Progenitor cell of endocrine pancreas (in vitro differentiated cells): ENCODE measurements at places on chromosomes 6 and 20. TPM values are rescaled to one million over a fixed set of nuclear protein-coding genes. Genes with fewer than 3 reads are reported as not detected.

- no peak for DNase-seq
- peaks cover 6% of the 10 kb centered on the region for H3K27me3 ChIP-seq
- H3K4me3 ChIP-seq = peak overlapping the region; percentile 94
- no peaks in the 10 kb centered on the region for H3K36me3 ChIP-seq
- H3K4me1 ChIP-seq = peaks cover 28% of the 10 kb centered on the region
- peak overlapping the region; percentile 87 for H3K27ac ChIP-seq
Observed at GRCh38 chr20:1119128-1119505, 715 bp downstream of the PSMF1 start.

DNA sequence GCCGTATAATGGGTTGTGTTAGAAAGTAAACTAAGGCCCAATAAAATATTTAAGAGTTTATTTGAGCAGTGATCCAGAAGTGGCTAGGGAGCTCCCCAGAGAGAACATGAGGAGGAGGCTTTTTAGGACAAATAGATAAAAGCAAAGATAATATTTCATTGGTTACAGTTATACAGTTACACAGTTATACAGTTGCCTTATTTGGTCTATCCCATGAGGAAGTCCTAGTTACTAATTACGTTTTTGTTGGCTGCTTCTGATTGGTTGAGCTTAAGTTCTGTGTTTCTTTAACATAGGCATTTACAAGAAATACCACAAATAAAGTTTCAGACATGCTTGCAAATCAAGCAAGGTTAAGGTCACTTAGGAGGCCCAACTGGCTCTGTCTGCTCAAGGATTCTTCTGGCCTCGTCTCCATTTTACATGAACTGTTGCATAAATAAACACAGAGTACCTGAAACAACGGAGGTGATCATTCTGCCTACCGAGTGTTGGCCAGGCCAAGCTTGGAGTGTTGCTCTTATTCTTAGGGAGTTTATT lies 7.0 kb downstream of the UBD start:
- peaks cover 89% of the 10 kb centered on the region for H3K27me3 ChIP-seq
- peak overlapping the region; percentile 4 for H3K4me3 ChIP-seq
- no peaks in the 10 kb centered on the region for H3K36me3 ChIP-seq
- no peak for DNase-seq

DNA sequence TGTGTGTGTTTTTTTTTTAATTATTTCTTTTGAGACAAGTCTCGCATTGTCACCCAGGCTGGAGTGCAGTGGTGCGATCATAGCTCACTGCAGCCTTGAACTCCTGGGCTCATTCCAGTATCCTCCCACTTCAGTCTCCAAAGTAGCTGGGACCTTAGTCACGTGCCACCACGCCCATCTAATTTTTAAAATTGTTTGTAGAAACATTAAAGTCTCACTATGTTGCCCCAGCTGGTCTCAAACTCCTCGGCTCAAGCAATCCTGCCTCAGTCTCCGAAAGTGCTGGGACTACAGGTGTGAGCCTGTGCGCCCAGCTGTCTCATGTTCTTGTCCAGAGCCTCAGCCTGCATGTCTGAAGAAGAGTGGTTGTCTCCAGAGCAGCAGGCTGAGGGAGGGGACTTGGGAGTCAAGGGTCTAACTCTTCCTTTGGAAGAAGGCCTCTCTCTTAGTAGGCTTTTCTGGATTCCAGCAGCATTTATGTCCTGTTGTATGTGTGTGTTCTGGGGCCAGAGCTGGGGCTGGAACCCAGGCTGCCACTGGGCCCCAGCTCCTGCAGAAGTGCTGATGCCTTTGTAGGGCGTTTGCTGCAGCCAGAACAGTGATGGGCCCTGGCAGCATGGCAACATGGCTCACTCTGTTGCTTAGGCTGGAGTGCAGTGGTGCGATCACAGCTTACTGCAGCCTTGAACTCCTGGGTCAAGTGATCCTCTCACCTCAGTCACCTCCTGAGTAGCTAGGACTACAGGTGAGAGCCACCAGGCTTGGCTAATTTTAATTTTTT lies 5.4 kb downstream of the DNMT3B start:
- H3K4me3 ChIP-seq = no peak overlapping the region
- no peak for DNase-seq
- H3K4me1 ChIP-seq = peaks cover 16% of the 10 kb centered on the region
- peaks cover 9% of the 10 kb centered on the region for H3K27me3 ChIP-seq
- no peak overlapping the region for H3K27ac ChIP-seq
- no peaks in the 10 kb centered on the region for H3K36me3 ChIP-seq

DNA sequence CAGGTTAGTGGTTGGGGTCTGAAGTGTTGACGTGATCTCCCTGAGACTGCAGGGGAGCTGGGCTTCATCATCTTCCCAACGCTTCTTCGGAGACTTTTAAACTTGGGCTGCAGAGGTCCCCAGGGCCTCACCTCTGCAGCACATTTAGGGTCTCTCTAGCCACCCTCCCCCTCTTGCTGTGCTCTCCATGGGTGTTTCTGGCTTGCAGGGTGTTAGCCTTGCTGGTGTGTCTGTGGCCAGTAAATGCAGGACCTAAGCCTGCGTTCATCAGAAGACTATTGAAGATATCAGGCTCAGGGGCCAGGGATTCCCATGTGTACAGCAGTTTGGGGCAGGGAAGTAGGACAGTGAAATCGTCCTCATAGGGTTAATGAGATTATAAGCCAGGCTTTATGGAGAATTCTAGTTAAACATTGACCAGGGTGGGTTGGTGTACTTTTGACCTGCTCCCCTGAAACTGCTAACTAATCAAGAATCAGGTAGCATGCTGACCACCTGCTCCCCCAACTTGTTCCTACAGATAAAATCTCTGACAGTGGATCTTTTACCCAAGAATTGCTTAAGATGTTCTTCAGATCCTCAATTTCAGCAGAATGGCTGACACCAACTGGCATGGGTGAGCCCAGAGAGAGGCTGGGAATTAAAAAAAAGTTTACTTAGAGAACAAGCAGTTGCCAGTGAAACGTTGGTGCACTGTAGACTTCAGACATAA lies 3.8 kb upstream of the DDO start:
- H3K27ac ChIP-seq = peak overlapping the region; percentile 35
- H3K36me3 ChIP-seq = no peaks in the 10 kb centered on the region
- peak overlapping the region; percentile 22 for H3K4me3 ChIP-seq
- peaks cover 3% of the 10 kb centered on the region for H3K27me3 ChIP-seq

DNA sequence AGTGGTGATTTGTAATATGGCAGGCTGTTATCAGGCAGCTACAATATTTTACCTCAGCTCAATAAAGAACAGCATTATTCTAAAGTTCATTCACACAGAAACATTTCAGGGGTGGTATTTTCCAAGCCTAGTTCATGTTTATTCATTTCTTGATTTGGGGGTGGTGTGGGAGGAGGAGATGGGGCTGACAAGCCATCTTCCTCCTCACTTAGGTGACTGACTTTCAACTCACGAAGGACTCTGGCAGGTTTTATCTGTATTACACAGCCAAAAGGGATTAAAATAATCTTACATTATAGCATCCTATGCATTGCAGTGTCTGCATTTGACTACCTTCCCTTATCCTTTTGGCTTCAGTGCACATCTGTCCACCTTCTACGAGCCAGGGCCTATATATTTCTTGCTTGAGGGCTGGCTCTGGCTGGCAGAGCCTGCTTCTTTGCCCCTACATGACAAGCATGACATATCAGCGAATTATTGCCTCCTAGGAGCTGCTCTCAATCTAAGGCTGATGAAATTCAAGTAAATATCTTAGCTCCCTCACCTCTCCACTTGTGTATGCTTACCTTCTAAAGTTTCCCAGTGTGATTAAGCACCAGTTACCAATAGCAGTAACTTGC lies 20.0 kb downstream of the KHDRBS2 start:
- DNase-seq = no peak
- no peaks in the 10 kb centered on the region for H3K4me1 ChIP-seq
- peak overlapping the region; percentile 66 for H3K27ac ChIP-seq
- no peaks in the 10 kb centered on the region for H3K36me3 ChIP-seq
- H3K27me3 ChIP-seq = no peaks in the 10 kb centered on the region
- no peak overlapping the region for H3K4me3 ChIP-seq

The HTR1E gene
- total RNA-seq = 0.13 TPM in 1 of 2 replicates, not detected in the other

The TOX2 gene
- 2.5 and 2.8 TPM in 2 replicates for total RNA-seq

The CST1 gene
- 1.5 and 1.6 TPM in 2 replicates for total RNA-seq

The C6orf52 gene
- 3.5 and 4.8 TPM in 2 replicates for total RNA-seq

The USP49 gene
- 17.3 and 19.4 TPM in 2 replicates for total RNA-seq

The STAU1 gene
- total RNA-seq = 86.5 and 93.9 TPM in 2 replicates
